ENCODE measurements at places on chromosomes 16 and 17.

- no peak for DNase-seq
Observed at GRCh38 chr16:54677308-54677950, 253.2 kb upstream of the IRX5 start.

GRCh38 chr16:72787514-72788268 is 260.2 kb downstream of the ZFHX3 start:
- peak; percentile 93 for DNase-seq

- DNase-seq, result no peak
Observed at GRCh38 chr16:67593288-67593687, 31.0 kb downstream of the CTCF start.

- DNase-seq, result no peak
Observed at GRCh38 chr17:40410082-40410481, 7.6 kb downstream of the TOP2A start.

- no peak for DNase-seq
Observed at GRCh38 chr17:49729069-49729468, 21.3 kb upstream of the SLC35B1 start.

GRCh38 chr16:86507173-86508027 is 2.9 kb upstream of the FOXF1 start:
- DNase-seq, result no peak

- no peak for DNase-seq
Observed at GRCh38 chr17:20072692-20072992, 63.5 kb downstream of the SPECC1 start.

GRCh38 chr16:19528666-19529065 is 4.9 kb downstream of the CCP110 start:
- DNase-seq, result no peak

DNA sequence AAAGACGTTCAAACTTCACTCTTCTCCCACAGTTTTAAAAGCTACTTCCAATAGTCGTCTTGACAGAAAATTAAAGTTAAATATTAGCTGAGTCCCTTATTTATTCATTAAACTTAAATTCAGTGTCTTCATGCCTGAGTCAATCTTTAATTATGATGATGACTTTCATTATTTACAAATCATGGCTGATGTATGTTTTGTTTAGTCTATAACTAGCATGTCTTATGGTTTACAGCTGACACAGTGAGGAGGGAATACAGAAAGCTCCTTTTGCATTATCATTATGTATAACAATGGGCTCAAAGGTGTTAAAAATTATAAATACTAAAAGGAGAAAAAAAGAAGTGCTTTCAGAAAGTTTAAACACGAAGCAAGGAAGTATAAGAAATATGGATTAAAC is 1333.1 kb downstream of the CDH8 start:
- DNase-seq, result no peak

DNA sequence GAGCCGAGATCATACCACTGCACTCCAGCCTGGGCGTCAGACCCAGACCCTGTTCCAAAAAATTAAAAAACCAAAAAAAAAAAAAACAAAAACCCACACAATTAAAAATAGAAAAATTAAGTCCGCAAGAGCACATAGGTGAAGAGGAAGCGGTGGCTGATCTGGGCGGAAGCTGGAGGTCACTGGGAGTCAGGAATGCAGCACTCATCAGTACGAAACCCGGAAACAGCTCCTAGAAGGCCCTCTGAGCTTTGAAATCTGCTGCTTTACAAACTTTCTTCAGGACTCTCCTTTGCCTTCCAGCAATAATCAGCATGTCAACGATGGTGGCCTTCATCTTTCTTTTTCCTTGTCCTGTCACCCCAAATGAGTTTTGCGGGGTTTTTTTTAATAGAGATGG is 29.5 kb downstream of the TRAP1 start:
- no peak for DNase-seq
